ENCODE measurements at places on chromosomes 3 and 15.

GRCh38 chr15:65887565-65887964 lies 18.3 kb downstream of the RAB11A start:
- no peak for DNase-seq

GRCh38 chr15:44726136-44726535 lies 10.2 kb upstream of the TRIM69 start:
- DNase-seq: no peak

DNA sequence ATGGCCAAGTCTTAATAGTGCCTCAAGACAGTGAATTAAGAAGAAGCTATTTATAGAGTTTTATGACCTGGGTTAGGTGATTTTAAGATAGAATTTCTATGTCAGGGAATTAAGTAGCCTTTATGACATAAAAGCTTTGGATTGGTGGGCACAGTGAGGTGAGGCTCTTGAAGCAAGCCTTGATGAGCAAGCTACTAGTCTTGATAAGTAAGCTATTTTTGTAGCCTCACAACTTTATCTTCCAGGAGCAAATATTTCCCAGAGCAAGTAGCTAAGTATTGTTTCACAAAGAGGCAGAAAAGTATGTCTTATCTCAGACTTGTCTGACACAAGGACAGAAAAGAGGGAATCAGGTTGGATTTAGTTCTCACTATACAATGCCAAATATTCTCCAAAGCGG lies 491.7 kb upstream of the RASGRP1 start:
- DNase-seq: no peak

DNA sequence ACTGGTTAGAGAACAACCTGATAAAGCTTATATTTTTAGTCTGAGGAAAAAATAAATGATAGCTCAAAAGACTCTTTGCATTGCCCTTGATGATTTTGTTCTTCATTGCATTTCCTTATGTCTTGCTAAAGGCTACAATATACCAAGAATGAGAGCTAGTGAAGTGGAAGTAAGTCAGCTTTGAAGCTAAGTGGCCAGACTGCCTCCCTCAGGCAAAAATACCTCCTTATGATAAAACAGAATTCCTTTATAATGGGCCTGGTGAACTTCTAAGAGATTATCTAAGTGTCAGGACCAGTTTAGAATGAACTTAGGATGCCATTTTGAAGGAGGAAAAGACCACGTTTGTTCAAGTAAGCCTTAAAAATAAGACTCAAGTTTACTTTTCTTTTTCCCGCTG lies 678.4 kb downstream of the ROBO2 start:
- DNase-seq: no peak

GRCh38 chr3:133206921-133207320 lies 168.7 kb downstream of the TMEM108 start:
- no peak for DNase-seq

- no peak for DNase-seq
Observed at GRCh38 chr3:108181172-108181571, 41.1 kb downstream of the IFT57 start.

DNA sequence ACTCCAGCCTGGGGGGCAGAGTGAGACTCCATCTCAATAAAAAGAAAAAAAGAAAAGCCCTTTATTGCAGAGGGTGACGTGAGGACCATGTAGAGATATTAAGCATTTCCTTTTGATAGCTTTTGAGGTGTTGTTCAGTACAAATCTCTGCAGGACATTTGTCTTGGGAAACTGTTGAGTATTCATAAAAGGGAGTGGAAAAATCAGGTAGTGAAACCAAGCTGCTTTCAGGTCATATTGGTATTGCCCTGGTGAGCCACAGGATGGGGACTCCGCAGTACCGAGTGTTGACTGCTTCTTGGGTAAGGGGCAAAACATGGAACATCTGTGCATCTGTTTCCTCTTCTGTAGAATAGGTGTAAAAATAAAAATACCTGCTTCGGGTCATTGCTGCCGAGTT lies 9.9 kb downstream of the ITPR1 start:
- no peak for DNase-seq

- DNase-seq: no peak
Observed at GRCh38 chr3:1350885-1351284, 258.1 kb downstream of the CNTN6 start.

DNA sequence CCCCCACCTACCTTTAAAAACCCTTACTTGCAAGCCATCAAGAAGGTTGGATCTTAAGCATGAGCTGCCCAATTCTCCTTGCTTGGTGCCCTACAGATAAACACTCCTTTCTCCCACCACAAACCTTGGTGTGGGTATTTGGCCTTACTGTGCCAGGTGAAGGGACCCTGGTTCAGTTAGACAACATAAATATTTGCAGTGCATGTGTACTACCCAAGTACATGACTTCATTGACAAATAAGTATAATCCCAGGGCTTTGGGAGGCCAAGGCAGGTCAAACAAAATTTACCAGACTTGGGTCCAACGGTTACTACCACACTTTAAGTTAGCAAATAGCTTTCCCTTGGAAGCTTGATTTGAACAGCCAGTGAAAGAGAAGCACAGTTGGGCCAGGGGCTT lies 9.3 kb upstream of the CNOT10 start:
- DNase-seq: no peak

GRCh38 chr3:133188996-133189395 lies 150.8 kb downstream of the TMEM108 start:
- no peak for DNase-seq

DNA sequence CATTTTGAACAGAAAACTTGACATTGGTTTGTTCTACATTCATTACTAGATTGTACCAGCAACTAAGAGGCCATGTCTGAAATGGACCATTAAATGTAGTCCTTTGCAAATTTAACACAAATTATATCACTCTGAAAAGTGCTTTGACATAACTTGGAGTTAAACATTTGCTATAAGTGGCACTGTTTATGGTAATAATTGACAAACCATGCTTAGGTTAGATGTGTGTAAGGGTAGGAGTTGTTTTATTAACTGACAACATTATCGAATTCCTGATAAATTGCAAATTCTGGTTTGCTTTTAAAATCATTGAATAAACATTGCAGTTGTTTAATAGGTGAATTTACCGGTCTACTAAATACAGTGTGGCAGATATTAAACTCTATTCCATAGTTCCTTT lies 6.1 kb upstream of the TMEM207 start:
- DNase-seq: no peak

- DNase-seq: no peak
Observed at GRCh38 chr3:43512754-43513404, 108.9 kb downstream of the ANO10 start.

DNA sequence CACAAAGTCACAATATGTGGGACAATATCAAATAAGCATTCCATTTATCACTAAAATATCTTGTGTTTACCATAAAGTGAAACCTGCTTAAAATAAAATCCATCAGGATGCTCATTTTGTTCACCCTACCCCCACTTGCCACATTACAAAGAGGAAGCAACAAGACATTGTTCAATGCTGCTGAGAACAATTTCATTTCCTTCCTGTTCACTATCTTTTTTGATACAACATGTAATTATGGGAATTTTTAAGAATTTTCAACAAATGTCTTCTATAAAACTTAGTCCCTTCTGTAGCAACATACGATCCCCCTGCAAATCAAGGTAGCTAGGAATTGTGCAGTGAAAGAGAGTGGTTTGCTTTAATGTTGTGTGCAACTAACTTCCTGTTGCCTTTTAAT lies 34.9 kb upstream of the GPR160 start:
- no peak for DNase-seq

- no peak for DNase-seq
Observed at GRCh38 chr3:161689584-161690298, 193.1 kb downstream of the OTOL1 start.

DNA sequence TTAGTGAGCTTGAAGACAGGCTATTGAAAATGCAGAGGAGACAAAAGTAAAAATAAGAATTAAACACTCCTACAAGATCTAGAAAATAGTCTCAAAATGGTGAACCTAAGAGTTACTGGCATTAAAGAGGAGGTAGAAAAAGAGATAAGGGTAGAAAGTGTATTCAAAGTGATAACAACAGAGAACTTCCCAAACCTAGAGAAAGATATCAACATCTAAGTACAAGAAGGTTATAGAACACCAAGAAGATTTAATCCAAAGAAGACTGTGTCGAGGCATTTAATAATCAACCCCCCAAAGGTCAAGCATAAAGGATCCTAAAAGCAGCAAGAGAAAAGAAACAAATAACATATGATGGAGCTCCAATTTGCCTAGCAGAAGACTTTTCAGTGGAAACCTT lies 23.3 kb downstream of the PDCD10 start:
- DNase-seq: no peak

GRCh38 chr3:177349384-177349783 lies 152.1 kb upstream of the TBL1XR1 start:
- no peak for DNase-seq

GRCh38 chr3:160403796-160404470 lies 4.5 kb downstream of the SMC4 start:
- no peak for DNase-seq

DNA sequence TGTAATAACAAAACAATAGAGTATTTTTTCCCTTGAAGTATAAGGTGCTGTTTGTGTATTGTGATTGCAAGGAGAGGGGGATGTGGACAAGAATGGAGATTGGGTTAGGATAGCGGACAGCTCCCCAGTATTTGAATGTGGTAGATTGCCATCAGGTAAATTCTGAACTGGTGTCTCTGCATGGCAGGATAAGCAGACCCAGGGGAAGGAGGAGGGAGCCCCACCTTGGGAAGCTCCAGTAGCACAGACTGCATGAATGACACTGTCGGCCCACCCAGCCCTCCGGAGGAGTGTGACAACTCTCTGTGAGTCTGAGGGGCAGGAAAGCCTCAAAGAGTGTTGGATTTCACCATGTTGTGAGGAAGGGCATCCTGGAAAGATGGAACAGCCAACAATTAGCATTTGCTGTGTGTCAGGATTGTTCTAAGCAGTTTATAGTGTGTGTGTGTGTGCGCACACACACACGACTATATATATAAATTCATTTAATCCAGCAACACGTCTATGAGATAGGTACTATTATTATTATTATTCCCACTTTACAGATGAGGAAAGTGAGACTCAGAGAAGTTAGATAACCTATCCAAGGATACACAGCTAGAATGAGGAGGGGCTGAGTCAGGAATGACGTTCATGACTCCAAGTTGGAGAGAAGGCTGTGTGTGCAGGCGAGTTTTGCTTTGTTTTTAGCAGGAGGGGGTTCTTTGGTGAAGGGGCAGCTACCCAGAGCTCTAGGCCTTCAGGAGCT lies 63.4 kb upstream of the LCTL start:
- DNase-seq: peak; percentile 54

GRCh38 chr3:35739181-35739809 lies 100.0 kb downstream of the ARPP21 start:
- DNase-seq: no peak

GRCh38 chr3:22621205-22621809 lies 581.8 kb upstream of the UBE2E2 start:
- DNase-seq: no peak

- DNase-seq: no peak
Observed at GRCh38 chr3:193874512-193874911, 261.4 kb upstream of the HES1 start.

- no peak for DNase-seq
Observed at GRCh38 chr3:171704002-171704401, 106.3 kb downstream of the PLD1 start.

DNA sequence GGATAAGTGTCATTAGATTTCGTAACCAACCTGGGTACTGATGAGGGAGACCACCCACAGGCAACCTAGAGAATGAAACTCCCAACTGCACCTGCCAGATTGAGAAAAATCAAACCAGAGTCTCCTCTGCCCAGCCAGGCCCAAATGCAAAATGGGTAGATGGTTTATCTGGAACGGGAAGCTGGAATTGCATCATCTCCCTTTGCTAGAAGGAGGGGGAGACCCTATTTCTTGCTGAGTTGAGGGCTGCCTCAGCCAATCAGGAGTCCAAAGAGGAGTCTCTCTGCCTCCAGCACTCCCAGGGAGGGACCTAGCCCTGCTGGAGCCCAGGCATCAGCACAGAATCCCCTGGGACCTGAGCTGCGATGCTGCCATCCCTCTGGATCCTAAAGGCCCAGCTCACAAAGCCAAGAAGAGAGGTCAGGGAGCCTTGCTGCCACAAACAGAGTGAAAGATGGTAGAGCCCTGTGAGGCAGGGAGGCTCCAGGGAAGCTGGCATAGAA lies 8.1 kb downstream of the RMDN3 start:
- no peak for DNase-seq

DNA sequence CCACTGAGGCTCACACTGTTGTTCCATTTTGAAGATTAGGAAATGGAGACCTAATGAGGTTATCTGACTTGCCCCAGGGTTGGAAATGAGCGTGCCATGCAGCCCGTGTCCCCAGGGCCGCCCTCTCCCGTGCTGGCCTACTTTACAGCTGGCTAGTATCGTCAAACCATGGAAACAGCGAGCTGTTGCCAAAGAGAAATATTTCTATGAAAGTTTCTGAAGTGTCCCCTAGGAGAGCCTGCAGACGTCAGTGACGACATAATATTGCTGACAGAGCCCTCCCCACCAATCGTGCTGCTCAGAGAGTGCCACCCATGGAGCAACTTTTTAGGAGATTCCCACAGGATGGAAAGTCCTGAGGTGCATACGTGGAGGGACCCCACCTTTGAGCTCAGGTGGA lies 11.2 kb upstream of the FAM174B start:
- no peak for DNase-seq

GRCh38 chr15:41950127-41950483 lies 22.3 kb downstream of the EHD4 start:
- DNase-seq: no peak

DNA sequence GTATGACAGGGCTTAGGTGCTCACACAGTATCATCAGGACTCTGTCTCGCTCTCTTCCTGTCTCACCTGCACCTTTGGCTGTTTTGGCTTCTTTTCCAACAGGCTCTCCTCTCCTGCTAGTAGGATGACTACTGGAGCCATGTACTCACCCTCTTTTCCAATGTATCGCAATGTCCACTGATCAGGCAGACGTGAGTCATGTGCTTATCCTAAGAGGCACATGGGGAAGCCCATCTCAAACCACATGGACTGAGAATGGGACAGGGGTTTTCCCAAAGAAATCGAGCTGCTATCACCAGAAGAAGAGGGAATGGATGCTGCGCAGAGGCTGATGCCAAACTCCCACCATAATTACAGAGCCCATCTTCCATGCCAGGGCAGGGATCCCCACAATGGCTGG lies 180.6 kb downstream of the IL5RA start:
- DNase-seq: no peak

DNA sequence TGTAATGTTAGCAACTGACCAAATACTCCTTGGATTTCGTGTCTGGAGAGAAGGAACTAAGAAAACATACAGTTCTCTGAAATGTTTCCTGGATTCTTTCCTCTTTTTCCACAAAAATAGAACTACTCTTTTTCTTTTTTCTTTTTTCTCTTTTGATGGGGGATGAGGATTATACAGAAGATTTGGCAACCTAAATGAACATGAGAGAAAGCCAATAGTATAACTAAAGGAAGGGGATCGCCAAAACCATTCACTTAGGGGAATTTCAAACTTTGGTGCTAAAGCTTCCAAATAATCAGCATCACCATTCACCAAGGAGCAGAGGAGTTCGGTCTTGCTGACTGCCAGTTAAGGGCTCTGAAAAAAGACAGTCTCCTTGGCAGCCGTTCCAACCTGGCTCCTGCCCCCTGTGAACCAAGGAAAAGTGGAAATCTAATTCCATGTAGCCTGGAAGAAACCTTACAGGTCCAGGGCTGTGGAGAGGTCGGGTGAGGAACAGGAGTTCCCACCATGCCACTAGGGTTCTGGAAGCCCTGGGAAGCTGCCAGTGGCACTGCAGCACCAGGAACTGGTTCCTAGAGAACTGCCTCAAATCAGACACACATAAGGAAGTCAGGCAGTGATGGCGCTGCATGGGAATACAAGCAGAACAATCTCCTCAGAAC lies 176.9 kb downstream of the TNIK start:
- no peak for DNase-seq

All from chondrocyte (in vitro differentiated cells).